ENCODE measurements at places on chromosomes 3 and 15.

- DNase-seq: no peak
Observed at GRCh38 chr15:100030586-100031229, 297.5 kb upstream of the LYSMD4 start.

- DNase-seq: peak; percentile 59
Observed at GRCh38 chr3:98901119-98901391, 440 bp downstream of the DCBLD2 start.

DNA sequence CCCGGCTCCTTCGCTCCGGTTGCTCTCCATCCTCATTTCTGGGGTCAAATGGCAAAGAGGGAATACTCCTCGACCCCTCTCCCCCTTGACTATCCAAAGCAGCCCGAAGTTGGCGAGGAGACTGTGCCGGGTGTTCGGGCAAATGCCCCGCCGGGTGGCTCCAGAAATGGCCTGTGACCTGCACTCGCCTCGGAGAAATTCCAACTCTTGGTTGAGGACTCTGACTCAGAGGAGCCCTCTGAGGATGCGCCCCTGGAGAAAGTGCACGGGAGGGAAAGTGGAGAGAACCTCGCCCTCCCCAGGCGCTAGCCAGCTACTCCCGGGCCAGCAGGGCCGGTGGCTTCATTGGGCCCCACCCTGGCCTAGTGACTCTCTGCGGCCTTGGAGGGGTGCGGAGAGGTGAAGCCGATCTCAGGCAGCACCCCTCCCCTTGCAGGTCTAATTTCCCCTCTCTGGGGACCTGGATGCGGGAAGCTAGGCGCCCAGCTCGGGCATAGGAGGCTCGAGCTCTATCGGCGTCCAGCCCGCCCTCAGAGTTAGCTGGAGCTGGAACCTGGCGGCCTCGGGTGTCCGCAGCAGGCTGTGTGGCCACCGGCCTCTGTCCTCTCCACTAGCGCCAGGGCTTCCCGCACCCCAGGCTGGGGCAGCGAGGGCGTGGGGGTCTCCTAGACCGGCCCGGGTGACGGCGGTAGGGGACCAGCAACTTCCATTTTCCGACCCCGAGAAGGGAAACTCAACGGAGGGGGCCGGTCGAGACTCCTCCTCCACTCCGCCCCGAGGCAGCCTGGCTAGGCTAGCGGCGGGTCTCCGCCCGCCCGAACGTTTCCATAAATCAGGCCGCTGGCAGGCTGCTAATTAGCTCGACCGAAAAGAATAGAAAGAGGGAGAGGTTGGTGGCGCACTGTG, 29.4 kb downstream of the NR2F2 start:
- DNase-seq: no peak

DNA sequence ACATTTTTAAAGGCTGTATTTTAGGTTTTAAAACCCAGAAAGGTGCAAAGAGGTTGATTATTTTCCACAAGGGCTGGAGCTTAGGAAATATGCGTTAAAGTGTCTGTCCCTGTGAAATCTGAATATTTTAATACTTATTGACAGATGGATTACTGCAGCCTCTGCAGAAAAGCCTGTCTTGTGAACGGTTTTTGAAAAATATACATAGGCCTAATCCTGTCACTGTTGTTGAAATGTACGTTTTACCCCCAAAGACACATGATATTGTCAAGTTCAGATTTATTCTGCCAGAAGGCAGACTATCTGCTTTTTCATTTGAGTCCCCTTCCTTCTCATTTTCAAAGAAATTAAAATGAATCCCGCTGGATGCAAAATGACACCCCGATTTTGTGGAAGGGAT, 2.2 kb upstream of the BCL6 start:
- no peak for DNase-seq

DNA sequence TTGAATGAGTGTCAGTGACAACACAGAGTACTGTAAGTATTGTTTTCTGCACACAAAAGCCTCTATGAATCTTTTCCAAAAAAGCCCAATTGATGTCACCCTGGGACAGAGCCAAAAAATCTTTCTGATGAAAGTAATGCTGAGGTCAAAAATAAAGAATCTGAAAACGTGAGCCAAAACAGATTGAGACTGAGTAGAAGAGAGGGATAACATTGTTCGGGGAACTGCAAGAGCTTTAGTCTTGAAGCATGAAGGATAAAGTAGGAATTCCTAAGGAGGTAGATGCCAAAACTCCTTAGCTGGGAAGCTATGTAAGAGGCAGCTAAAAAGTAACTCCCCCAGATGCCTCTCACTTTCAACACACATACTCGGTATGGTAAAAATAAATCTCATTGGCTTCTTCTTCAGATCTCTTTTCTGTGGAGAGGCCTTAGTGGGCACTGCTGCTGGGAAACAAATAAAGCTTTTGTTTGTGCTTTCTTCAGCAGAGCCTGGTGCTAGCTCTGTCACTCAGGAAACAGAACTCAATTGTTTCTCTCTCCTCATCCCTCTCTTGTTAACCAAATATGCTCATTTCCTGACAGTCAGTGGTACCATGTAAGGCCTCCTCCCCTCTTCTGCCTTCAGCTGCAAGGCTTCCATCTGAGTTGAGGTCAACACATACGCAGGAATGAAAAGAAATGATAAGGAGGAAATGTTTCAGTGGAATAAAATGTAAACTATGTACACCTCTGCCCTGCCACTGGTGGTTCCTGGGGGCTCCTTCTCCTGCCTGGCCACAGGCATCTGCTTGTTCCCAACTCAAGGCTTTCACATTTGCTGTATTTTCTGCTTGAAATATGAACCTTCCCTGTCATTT, 58.1 kb downstream of the CD200 start:
- DNase-seq: no peak

- DNase-seq: no peak
Observed at GRCh38 chr3:30098243-30098642, 508.2 kb upstream of the TGFBR2 start.

All from dorsolateral prefrontal cortex (tissue), 122 donors.